ENCODE measurements at places on chromosomes 3 and 15. TPM values are rescaled to one million over a fixed set of nuclear protein-coding genes. Genes with fewer than 3 reads are reported as not detected.
A peak's percentile ranks its signal among the peaks of the same experiment; 100 is the strongest.

GRCh38 chr3:177212278-177212610, 15.0 kb upstream of the TBL1XR1 start:
- H3K4me1 ChIP-seq, result peaks cover 7% of the 10 kb centered on the region
- no peak overlapping the region for H3K4me3 ChIP-seq
- no peaks in the 10 kb centered on the region for H3K36me3 ChIP-seq
- no peak for DNase-seq
- no peak overlapping the region for H3K27ac ChIP-seq
- no peaks in the 10 kb centered on the region for H3K27me3 ChIP-seq

GRCh38 chr15:76614725-76615124, 278.2 kb downstream of the ISL2 start:
- H3K4me3 ChIP-seq, result no peak overlapping the region
- H3K27ac ChIP-seq, result no peak overlapping the region
- no peak for DNase-seq
- no peaks in the 10 kb centered on the region for H3K4me1 ChIP-seq
- H3K27me3 ChIP-seq, result no peaks in the 10 kb centered on the region

DNA sequence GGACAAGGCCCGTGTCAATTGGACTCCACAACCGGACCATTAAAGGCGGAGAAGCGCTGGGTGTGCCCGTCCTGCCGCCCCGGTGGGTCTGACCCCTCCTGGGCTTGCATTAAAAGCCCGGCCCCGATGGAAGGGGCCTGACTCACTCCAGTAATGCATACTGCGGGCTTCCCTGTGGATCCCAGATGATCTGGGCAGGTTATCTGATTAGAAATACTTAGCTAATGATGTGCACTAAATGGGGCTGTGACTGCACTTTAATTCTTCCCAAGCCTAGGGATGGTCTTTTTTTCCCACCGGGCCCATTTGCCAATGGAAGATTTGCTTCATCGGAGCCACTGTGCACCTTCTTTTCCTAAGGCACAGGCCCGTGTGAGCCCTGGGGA, 124.9 kb downstream of the TMEM266 start:
- no peaks in the 10 kb centered on the region for H3K36me3 ChIP-seq
- H3K27ac ChIP-seq, result no peak overlapping the region
- no peak for DNase-seq
- no peak overlapping the region for H3K4me3 ChIP-seq
- H3K27me3 ChIP-seq, result no peaks in the 10 kb centered on the region
- H3K4me1 ChIP-seq, result no peaks in the 10 kb centered on the region

GRCh38 chr3:54053882-54054281, 68.5 kb upstream of the CACNA2D3 start:
- no peaks in the 10 kb centered on the region for H3K4me1 ChIP-seq
- no peak overlapping the region for H3K27ac ChIP-seq
- no peaks in the 10 kb centered on the region for H3K36me3 ChIP-seq
- DNase-seq, result no peak

DNA sequence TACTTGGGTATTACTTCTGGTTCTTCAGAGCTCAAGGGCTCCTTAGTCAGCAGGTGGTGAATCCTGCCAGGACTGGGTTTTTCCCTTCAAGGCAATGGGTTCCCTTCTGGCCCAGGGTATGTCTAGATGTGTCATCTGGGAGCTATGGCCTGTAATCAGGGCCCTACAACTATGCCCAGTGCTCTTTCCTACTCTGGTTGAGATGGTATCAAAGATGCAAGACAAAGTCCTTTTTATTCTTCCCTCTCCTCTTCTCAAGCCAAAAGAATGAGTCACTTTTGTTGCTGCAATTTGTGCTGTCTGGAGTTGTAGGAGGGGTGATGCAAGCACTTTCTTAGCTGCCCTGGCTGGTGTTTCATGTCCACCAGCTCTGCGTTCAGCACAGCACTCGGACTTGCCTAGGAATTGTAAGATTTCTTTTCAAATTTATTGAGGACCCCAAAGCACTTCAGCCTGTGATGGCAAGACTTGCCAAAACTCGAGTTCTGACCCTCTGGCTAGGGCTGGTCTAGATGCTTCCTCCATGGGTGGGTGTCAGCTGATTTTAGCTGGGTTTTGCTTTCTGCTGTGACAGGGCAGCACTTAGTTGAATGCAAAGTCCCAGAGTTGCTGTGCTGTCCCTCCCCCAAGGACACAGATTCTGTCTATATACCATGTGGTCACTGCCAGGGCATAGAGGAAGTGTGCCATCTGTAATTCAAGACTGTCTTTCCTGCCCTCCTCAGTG, 129.2 kb upstream of the CBLB start:
- no peaks in the 10 kb centered on the region for H3K36me3 ChIP-seq
- no peak overlapping the region for H3K4me3 ChIP-seq
- H3K27me3 ChIP-seq, result no peaks in the 10 kb centered on the region
- no peak for DNase-seq
- H3K4me1 ChIP-seq, result no peaks in the 10 kb centered on the region
- no peak overlapping the region for H3K27ac ChIP-seq

GRCh38 chr3:46936733-46937250, 39.8 kb downstream of the CCDC12 start:
- H3K36me3 ChIP-seq, result no peaks in the 10 kb centered on the region
- no peak for DNase-seq
- no peak overlapping the region for H3K4me3 ChIP-seq

DNA sequence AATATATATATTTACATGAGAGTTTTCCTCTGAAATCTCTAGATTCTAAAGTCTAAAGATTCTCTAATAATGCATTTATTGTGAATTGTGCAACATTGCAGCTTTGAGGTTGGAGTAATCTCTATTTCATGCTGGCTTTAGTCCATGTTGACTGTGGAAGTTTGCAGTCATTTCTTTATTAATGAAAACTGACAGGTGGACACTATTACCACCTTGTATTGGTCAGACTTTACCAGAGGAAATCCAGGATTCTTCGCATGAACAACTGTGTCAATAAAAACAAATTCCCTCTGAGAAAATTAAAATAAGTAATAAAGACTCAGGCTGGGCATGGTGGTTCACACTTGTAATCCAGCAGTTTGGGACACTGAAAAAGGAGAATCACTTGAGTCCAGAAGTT, 274.1 kb downstream of the SHQ1 start:
- H3K27ac ChIP-seq, result no peak overlapping the region
- no peaks in the 10 kb centered on the region for H3K27me3 ChIP-seq
- DNase-seq, result no peak
- no peaks in the 10 kb centered on the region for H3K4me1 ChIP-seq

- no peaks in the 10 kb centered on the region for H3K4me1 ChIP-seq
- H3K36me3 ChIP-seq, result no peaks in the 10 kb centered on the region
- no peak overlapping the region for H3K27ac ChIP-seq
- DNase-seq, result no peak
These were observed 81.9 kb upstream of the PTX3 start for GRCh38 chr3:157354722-157355121.

DNA sequence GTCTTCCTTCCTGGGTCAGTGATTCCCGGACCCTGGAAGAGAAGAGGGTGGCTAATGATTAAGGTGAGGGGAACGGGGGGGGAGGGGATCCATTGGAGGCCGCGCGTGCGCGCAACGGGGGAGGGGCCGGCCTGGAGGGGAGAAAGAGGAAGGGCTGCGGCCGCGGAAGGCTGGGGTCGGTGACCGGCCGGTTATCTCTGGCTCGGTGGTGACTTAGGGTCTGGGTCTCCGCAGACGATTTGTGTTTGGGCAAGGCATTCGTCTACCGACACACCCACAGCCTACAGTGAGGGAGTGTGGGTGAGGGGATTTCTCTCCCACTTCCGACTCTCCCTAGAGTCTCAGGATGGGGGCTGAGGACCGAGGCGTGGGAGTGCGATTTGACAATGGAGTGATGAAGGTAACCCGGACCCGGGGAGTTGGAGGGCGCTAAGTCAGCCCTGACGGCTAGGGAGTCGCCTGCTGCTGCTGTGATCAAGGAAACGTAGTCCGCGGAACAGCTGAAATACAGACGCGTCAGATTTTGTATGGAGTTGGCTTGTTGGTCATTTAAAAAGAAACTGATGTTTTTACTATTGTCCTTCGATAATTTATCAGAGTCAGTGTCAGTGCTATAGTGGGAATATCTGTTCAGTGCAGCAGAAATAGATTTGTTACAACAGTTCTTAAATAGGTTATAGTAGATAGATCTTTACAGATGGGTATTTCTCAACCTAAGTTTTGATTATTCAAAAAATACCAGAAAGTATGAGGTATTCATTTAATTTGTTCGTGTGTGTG, 733 bp downstream of the RNF111 start:
- peaks cover 10% of the 10 kb centered on the region for H3K4me1 ChIP-seq
- peak overlapping the region; percentile 69 for H3K4me3 ChIP-seq
- DNase-seq, result peak; percentile 24
- H3K27ac ChIP-seq, result peak overlapping the region; percentile 91

GRCh38 chr15:59437817-59438624, at the start of gene FAM81A:
Gene FAM81A (plus strand): TSS chr15:59438186. CDS start chr15:59458627, 20,441 bp downstream.
- H3K4me3 ChIP-seq, result peak within 1 kb of the TSS; percentile 67
- no peaks in the 10 kb centered on the region for H3K36me3 ChIP-seq
- DNase-seq, result no peak
- peak within 1 kb of the TSS; percentile 52 for H3K27ac ChIP-seq
- peaks cover 9% of the 10 kb centered on the region for H3K4me1 ChIP-seq

- H3K36me3 ChIP-seq, result no peaks in the 10 kb centered on the region
- DNase-seq, result no peak
- no peak overlapping the region for H3K4me3 ChIP-seq
- no peak overlapping the region for H3K27ac ChIP-seq
These were observed 330.6 kb upstream of the MCTP2 start for GRCh38 chr15:93900476-93901400.

DNA sequence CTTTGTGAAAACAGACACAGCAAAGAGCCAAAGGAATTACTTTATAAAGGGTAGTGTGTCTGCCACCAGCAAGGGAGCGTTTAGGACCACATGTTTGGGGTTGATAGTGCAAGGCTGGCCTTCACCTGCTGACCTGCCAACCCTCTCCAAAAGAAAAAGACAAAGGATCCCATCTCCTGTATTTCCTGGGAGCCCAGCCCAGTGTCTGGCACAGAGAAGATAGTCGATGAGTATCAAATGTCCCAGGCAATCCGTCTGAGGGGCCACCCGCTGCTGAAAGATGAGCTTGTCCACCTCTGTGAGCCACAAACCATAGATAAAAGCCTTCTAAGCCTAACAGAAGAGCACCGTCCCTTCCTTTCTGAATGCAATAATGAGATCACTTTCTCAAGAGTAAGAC, 154.8 kb upstream of the CTNNB1 start:
- no peak for DNase-seq
- no peaks in the 10 kb centered on the region for H3K4me1 ChIP-seq

- DNase-seq, result peak; percentile 15
- H3K4me3 ChIP-seq, result no peak overlapping the region
- no peaks in the 10 kb centered on the region for H3K27me3 ChIP-seq
- no peaks in the 10 kb centered on the region for H3K4me1 ChIP-seq
- no peak overlapping the region for H3K27ac ChIP-seq
- H3K36me3 ChIP-seq, result no peaks in the 10 kb centered on the region
These were observed 238.4 kb upstream of the MDFIC2 start for GRCh38 chr3:70550723-70551319.

GRCh38 chr3:195082811-195083210, 188.1 kb downstream of the XXYLT1 start:
- H3K36me3 ChIP-seq, result no peaks in the 10 kb centered on the region
- H3K27me3 ChIP-seq, result no peaks in the 10 kb centered on the region
- peak overlapping the region; percentile 57 for H3K27ac ChIP-seq

DNA sequence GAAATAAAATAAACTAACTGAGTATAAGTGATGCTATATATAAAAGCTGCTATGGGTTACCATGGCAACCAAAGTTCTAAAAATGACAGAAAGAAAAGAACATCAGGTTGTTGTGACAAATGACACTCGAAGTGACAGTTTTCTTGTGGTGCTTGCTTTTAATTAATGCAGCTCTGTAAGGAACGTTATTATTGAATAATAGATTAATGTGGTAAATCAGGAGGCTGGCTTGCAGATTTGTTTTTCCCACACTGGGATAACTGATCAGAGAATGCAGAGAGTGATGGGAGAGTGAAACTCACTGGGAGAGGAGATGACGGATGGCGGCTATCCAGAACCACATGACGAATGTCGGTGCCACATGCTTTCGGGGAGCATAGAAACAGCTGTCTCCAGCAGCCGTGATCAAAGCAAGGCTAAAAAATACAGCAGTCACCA, 207.0 kb upstream of the ATP10A start:
- no peaks in the 10 kb centered on the region for H3K27me3 ChIP-seq
- H3K36me3 ChIP-seq, result no peaks in the 10 kb centered on the region
- no peak overlapping the region for H3K4me3 ChIP-seq

GRCh38 chr3:148315756-148316155, 381.9 kb upstream of the AGTR1 start:
- no peak overlapping the region for H3K27ac ChIP-seq
- no peaks in the 10 kb centered on the region for H3K36me3 ChIP-seq
- H3K4me3 ChIP-seq, result no peak overlapping the region
- no peak for DNase-seq

DNA sequence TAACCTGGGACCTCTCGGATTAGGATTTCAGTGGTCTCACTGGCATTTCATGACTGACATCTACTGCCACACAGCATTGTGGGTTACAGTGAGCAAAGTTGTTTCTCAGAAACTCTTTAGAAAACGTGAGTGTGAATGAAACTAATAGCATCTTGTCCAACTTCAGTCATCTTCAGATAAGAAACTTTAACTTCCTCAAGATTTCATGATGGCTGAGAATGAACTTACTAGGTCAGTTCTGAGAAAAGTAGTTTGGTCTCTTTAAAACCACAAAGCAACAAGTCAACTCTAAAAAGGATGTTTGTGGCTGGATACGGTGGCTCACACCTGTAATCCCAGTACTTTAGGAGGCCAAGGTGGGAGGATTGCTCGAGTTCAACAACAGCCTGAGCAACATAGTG, 14.2 kb upstream of the HOMER2 start:
- no peak overlapping the region for H3K27ac ChIP-seq
- H3K27me3 ChIP-seq, result no peaks in the 10 kb centered on the region
- no peaks in the 10 kb centered on the region for H3K36me3 ChIP-seq

DNA sequence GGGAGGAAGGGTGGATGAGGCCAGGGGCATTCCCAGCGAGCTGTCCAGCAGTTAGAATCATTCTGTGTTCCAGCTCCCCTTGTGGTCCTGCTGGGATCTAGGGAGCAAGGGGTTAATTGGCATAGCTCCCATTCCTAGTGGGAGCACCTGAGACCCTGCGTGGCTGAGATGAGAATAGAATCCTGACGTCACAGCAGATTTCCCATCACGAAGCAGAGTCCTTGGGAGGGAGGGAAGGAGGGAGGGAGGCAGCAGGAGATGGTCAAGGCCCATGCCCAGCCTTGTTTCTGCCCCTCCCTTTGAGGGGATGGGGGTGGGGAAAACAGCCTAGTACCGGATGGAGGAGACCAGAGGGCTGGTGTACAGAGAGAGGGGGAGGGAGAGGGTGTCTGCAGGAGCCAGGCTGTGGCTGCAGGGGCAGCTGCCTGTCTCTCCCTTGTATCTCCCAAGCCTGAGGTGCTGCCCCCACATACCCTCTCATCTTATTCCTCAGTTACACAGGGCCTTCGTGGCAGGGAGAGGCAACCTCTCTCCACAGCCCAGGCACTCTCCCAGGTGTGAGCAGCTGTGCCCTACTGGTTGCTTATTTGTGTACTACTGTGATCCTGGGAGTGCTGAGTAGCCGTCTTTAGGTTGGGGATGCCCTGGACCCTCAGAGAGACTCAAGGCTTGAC, 5.4 kb downstream of the TYRO3 start:
- H3K27me3 ChIP-seq, result no peaks in the 10 kb centered on the region
- DNase-seq, result no peak
- H3K4me3 ChIP-seq, result no peak overlapping the region
- H3K27ac ChIP-seq, result no peak overlapping the region
- H3K4me1 ChIP-seq, result peaks cover 20% of the 10 kb centered on the region
- no peaks in the 10 kb centered on the region for H3K36me3 ChIP-seq

The MYO5A gene
- total RNA-seq, result 61.1 TPM

The SLC6A20 gene
- 0.28 TPM for total RNA-seq

The TMEM40 gene
- total RNA-seq, result 1.3 TPM

The FEZF2 gene
- not detected for total RNA-seq

The MESD gene
- 28.2 TPM for total RNA-seq

The C2CD4A gene
- total RNA-seq, result 0.15 TPM

The ABI3BP gene
- total RNA-seq, result 0.21 TPM

The ITIH1 gene
- total RNA-seq, result 0.31 TPM
